Activated naive CD8-positive, alpha-beta T cell treated with anti-CD3 and anti-CD28 coated beads, Interleukin-2, amount 50 U/mL, for 16 hours (primary cell): ENCODE measurements at places on chromosomes 7 and 10.

DNA sequence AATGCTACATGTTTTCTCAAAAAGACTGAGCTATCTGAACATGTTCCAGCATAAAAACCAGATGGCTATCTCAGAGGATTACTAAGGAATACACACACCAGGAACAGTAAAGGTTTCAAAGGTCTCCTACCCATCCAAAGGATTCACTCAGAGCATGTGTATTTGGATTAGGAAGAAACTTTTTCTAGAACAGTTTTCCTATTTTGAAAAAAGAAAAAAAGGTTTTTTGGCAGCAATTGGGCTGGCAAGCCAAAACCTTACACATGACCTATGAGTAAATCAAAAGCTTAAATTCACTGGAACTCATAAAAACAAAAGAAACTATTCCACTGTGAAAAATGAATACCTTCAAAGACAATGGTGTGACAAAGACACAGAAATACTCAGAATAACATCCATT, 9.6 kb downstream of the TPK1 start:
- no peak for DNase-seq

- no peak for DNase-seq
Measured at GRCh38 chr10:60714233-60714632, 64.0 kb upstream of the CDK1 start.

DNA sequence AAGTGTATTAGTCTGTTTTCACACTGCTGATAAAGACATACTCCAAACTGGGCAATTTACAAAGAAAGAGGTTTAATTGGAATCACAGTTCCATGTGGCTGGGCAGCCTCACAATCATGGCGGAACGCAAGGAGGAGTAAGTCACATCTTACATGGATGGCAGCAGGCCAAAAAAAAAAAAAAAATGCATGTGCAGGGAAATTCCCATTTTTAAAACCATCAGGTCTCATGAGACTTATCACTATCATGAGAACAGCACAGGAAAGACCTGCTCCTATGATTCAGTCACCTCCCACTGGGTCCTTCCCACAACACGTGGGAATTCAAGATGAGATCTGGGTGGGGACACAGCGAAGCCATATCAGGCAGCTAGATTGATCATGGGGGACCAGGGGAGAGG, 136.8 kb downstream of the EXOC4 start:
- no peak for DNase-seq

GRCh38 chr7:92939666-92940360, 103.4 kb upstream of the CDK6 start:
- no peak for DNase-seq

- DNase-seq, result no peak
Measured at GRCh38 chr7:137933270-137934017, 68.4 kb downstream of the CREB3L2 start.

GRCh38 chr7:151008143-151008510, 16.2 kb downstream of the ATG9B start:
- DNase-seq, result no peak

GRCh38 chr10:113583571-113583970, 30.7 kb downstream of the HABP2 start:
- DNase-seq, result no peak
